ENCODE measurements at places on chromosomes 13 and 19.

- DNase-seq, result no peak
Measured at GRCh38 chr19:18051887-18052286, 34.8 kb downstream of the IL12RB1 start.

DNA sequence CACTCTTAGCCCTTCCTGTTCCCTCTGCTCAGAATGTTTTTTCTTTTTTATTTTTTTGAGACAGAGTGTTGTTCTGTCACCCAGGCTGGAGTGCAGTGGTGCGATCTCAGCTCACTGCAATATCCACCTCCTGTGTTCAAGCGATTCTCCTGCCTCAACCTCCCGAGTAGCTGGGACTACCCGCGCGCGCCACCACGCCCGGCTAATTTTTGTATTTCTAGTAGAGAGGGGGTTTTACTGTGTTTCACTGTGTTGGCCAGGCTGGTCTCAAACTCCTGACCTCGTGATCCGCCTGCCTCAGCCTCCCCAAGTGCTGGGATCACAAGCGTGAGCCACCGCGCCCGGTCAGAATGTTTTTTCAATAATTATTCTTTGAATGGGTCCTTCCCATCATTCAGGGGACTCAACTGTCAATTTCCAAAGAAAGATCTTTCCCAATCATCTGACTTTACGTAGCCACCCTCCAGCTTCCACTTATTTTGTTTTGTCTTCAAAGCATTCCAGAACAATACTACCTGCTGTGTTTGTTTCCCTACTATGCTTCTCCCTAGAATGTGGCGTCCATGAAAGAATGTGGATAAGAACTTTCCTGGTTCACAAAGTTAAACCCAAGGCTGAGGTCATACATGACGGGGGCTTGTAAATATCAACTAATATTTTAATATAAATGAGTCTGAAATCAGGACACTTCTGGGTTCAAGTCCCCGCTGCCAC is 1.2 kb downstream of the NDUFA7 start:
- DNase-seq, result no peak

- DNase-seq, result no peak
Measured at GRCh38 chr13:37211487-37211886, 106.0 kb upstream of the CSNK1A1L start.

- DNase-seq, result no peak
Measured at GRCh38 chr13:94400874-94401273, 78.6 kb downstream of the DCT start.

GRCh38 chr13:75151081-75151643 is 330.8 kb downstream of the TBC1D4 start:
- no peak for DNase-seq

- no peak for DNase-seq
Measured at GRCh38 chr19:49231389-49231788, 73.8 kb downstream of the TRPM4 start.

DNA sequence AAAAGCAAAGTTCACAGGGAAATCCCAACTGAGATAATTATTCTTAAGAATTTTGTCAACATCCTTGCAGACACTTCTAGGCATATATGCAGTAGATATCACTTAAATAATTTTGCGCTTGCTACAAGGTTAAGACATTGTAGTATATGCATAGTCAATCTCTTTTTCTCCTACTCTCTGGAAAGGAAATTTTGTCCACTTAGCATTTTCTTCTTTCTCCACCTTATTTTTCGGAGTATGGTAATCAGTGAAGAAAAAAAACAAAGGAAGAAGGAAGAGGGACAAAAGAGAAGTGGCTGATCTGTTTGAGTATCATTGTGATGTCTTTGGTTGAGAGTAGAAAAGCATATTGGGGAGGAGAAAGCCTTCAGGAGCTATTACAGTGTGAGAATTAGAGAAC is 104.6 kb downstream of the LACC1 start:
- DNase-seq, result no peak

DNA sequence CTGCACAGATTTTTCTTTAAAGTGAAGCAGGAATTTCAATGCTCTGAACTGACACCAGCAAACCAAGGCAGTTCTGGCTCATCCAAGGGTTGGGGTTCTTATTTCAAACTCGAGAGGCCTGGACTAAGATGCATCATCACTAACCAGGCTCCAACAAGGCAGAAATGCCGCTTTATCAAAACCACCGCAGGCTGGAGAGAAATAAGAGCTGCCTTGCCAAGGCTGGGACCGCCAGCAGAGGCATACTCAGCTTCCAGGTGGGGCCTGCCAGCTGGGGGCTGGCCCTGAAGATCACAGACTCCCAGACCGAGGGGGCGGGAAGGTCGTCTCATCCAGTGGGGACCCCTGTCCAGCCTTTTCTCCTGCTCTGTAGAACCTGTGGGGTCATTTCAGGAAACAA is 37.4 kb upstream of the GAS6 start:
- no peak for DNase-seq

DNA sequence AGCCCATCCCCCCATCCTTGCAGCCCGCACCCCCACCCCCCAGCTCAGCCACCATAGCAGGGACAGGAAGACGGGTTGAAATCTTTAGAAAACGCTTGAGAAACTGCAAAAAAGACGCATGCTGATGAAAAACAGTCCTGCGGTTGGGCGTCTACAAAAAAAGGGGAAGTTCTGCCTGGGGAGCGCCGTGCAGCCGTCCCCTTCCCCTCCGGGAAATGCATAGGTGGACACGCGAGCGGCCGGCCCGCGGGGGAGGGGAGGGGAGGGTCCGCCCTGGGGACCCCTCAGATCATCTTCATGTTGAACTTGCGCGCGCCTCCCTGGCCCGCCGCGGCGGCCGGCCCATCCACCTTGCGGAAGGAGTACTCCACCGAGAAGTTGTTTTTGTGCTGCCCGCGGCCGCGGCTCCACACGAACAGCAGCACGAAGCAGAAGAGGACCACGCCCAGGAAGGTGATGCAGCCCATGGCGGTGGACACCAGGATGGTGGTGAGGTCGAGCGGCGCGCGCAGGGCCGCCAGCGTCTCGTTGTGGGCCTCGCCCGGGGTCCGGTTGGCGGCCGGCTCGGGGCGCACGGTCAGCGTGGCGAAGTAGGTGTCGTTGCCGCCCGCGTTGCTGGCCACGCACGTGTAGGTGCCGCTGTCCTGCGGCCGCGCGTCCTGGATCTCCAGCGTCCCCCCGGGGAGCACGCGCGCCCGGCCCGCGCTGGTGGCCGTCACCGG is 7.9 kb upstream of the PEAK3 start:
- DNase-seq, result no peak

GRCh38 chr13:31774186-31774750 is 34.9 kb downstream of the RXFP2 start:
- DNase-seq, result no peak

DNA sequence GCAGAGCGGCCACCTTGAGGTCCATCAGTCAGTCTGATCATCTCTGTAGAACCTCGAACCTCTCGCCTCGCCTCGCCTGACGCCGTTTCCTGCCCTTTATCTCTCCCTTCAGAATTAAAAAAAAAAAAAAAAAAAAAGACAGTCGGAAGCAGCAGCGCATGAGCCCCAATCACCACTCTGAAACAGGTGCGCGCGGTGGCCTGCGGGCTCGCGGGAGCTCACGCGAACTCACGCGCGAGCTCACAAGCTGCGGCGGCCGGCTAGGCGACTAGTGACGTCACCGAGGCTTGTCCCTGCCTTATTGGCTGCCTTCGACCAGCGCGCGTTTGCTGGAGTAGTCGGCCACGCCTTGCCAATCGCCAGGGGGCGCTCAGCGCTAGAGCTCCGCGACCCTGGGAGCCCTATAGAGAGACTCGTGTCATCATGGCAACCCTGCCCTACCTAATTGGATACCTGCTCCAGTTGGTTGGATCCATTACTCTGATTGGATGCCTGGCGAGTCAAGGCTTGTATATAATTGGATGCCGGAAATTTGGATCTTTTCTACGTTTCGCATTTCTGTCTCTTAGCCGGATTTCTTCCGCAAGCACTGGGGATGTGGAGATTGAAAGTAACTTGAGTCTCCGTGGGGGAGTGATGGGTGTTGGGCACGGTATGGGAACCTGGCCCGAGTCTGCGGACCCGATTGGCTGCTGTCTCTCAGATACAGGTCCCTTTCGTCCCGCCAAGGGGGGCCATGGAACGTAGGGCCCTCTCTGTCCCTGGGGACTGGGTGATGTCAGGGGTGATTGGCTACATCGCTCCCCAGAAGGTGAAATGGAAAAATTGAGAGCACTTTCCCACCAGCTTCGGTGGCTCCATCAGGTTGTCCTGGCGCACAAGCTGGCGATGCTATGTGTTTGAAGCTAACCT is 31.6 kb downstream of the SYT3 start:
- peak; percentile 88 for DNase-seq

DNA sequence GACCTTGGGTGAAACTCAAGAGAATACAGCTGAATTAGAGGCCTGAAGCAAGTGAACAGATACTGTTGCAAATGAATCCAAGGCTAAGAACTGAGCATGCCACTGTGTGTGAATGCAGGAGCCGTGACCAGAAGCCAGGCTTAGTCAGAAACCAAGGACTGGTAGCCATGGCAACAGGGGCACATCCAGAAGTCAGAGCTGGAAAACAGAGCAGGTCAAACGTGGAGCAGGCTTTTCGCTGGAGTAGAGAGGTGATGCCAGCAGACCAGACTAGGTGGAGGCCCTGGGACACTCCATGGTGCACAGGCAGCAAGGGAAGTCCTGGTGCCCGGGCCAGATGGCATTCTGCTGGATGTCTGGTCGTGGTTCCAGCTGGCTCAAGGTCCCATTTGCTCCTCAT is 564.1 kb downstream of the PCDH9 start:
- DNase-seq, result no peak

- no peak for DNase-seq
Measured at GRCh38 chr13:95524264-95524901, 28.1 kb upstream of the CLDN10 start.

GRCh38 chr13:34733721-34734120 is 208.3 kb upstream of the NBEA start:
- no peak for DNase-seq

- no peak for DNase-seq
Measured at GRCh38 chr19:33279430-33280350, 22.6 kb downstream of the CEBPA start.

DNA sequence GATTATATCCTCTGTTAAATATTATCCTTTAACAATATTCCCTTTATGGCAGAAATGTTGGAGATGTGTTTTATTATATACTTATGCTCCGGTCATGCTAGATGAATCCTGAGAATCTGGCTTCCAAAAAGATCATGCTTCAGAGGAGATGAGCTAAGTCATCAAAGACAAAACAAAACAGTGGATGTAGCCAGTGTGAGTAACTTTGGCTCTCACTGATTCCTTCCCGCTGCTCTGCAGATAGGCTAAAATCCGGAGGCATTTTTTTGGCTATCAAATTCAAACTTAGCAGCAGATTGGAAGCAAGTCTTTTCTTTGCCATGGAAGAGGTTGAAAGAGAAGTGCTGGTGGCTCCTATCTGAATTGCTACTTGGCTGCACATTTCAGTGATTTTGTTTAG is 295.9 kb downstream of the GPC6 start:
- no peak for DNase-seq

DNA sequence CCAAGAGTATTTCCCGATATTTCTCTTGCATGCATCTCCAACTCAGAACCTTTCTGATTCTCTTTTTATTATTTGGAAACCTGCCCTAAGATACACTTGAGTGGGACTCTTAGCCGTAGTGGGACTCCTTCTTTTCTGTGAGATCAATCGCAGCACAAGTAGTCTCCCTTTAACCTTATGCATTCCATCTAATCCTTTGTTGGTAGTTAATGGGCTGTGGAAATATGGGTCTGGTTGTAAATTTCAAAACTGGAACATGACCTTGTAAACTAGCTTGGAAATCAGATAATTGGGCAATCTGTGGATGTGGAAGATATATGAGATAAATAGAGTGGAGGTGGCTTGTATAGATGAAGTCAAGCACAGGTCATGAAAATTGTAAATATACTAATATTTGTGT is 350.0 kb downstream of the NDFIP2 start:
- DNase-seq, result no peak

- DNase-seq, result no peak
Measured at GRCh38 chr13:29710511-29710910, 115.0 kb upstream of the SLC7A1 start.

GRCh38 chr13:31427151-31428100 is 227.7 kb downstream of the B3GLCT start:
- no peak for DNase-seq

- DNase-seq, result no peak
Measured at GRCh38 chr19:7326105-7326877, 22.4 kb upstream of the ARHGEF18 start.

GRCh38 chr19:8373867-8374813 is 10.2 kb downstream of the ANGPTL4 start:
- DNase-seq, result no peak

DNA sequence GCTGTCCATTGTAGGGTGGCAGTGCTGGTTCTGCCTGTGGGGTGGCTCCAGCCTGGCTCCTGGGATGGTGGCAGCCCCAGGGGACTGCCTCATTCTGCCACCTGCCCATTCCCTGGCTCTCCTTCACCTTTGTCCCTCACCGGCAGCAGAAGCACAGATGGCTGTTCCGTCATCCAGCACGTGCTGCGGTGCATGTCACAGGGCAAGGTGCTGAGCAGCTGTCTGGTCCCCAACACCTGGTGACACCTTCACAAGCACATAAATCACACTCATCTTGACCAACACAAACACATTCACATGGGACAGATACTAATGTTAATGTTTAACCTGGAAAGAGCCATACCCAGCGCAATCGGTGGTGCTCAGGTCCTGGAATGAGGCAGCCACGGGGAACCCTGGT is 126.8 kb downstream of the UQCRFS1 start:
- no peak for DNase-seq

DNA sequence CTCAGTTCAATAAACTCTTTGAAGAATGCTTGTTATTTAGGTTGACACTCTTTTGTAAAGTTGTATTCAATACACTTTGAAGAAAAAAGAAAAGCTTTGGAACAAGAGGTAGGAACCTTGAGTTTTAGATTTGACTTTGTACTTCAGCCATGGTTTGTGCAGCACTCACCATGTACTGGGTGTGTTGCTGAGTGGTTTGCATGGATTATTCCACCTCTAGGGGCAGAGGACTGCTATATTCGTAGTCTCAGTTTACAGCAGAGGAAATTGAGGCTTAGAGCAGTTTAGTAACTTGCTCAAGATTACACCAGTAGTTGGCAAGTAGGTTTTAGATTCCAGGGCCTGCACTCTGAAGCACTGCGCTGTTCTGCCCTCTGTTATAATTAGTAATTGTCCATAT is 68.8 kb downstream of the DNAJC3 start:
- DNase-seq, result no peak

- DNase-seq, result no peak
Measured at GRCh38 chr13:37601648-37602440, 3.3 kb upstream of the POSTN start.

GRCh38 chr13:68304286-68304893 is 1074.3 kb upstream of the PCDH9 start:
- peak; percentile 27 for DNase-seq

DNA sequence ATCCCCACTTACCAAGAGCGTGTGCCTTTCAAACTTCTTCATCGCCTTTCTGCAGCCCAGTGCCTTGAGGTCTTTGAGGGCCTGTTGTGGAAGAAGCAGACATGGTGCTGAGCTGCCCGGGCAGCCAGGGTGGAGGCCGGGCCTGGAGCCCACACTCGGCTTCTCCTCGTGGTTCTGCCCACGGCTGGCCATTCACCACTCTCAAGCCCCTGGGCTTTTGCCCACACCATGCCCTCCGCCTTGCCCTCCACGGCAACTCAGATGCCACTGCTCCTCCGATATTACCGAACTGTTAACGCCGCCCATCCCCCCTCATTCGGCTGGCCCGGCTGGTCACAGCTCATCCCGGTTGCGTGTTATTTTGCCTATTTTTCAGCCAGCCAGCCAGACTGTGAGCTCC is 5.3 kb downstream of the IL4I1 start:
- no peak for DNase-seq

- DNase-seq, result no peak
Measured at GRCh38 chr19:19410553-19411550, 5.4 kb downstream of the GATAD2A start.

Measured in NCI-H460 (cell line).